ENCODE measurements at places on chromosomes 3 and 15. TPM values are rescaled to one million over a fixed set of nuclear protein-coding genes. Genes with fewer than 3 reads are reported as not detected.

The SOX2 gene
- polyA plus RNA-seq: 7.2 TPM

The LSM3 gene
- 28.3 TPM for polyA plus RNA-seq

The SLC22A13 gene
- polyA plus RNA-seq: 0.16 TPM

The MEIS2 gene
- polyA plus RNA-seq: 939 TPM

The GOLGA8K gene
- not detected for polyA plus RNA-seq

The ZPLD1 gene
- polyA plus RNA-seq: not detected

The SEMA6D gene
- polyA plus RNA-seq: 108 TPM

The PAQR5 gene
- polyA plus RNA-seq: not detected

The CTXND1 gene
- polyA plus RNA-seq: not detected

The TM4SF1 gene
- 0.81 TPM for polyA plus RNA-seq

The DGKG gene
- not detected for polyA plus RNA-seq

The PIGZ gene
- 6.5 TPM for polyA plus RNA-seq

The SNAP23 gene
- polyA plus RNA-seq: 36.6 TPM

The SLC38A3 gene
- not detected for polyA plus RNA-seq

The CCDC54 gene
- polyA plus RNA-seq: not detected

The COL8A1 gene
- 0.04 TPM for polyA plus RNA-seq
